ENCODE measurements at places on chromosomes 11 and 22.

DNA sequence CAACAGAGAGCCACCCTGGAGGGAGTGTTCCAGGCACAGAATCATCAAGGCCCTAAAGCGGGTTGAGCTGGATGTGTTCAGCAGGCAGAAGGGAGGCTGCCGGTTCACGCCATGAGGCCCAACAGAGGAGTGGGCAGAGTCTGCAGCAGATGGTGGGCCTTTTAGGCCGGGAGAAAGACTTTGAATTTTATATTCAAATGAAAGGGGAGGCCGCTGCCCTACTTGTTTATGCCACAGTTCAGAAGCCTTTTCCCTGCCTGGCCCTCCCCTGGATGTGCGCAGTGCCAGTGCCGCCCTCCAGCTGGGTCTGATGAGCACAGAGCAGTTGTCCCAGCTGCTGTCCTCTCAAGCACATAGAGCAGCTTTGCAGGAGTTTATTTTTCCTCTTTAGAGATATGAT, 46.9 kb upstream of the TTC12 start:
- DNase-seq = no peak

GRCh38 chr11:67354075-67355022, 1.0 kb upstream of the POLD4 start:
- DNase-seq = no peak

- no peak for DNase-seq
Measured at GRCh38 chr22:26492220-26492619, 8.5 kb downstream of the SRRD start.

DNA sequence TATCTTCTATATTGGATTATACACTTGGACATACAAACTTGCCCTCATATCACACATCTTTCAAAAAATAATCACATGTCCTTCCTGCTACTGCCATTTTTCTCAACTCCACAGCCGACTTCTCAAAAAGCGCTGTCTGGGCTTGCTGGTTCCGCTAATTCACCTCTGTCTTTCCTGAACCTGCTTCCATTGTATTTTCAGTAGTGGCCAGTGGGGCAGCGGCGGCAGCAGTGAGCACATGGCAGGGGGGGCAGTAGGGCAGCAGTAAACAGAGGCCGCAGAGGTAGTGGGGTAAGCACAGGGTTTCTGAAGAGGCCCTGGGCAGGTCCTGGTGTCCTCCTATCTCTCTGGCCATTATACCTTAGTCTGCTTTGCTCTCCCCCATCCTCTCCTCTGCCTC, 126.3 kb downstream of the RRAS2 start:
- no peak for DNase-seq

GRCh38 chr11:85464283-85464682, 162.9 kb downstream of the DLG2 start:
- DNase-seq = no peak

DNA sequence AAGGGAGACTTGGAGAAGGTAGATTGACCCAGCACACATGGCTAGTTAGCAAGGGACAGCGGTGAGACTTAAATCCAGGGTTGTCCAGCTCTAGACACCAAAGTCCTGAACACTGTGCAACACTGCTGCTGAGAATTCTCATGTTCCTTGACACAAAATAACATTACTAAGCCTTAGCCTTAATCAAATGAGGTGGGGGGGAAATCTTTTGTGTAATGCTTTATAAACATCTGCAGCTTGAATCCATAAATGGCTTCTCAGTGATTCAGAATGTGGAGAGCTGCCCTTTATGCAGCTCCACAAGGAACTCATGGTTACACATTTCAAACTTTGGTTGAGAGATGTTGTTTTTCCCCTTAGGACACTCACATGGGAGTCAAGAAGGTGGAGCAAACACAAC, 80.0 kb downstream of the CD44 start:
- DNase-seq = no peak

DNA sequence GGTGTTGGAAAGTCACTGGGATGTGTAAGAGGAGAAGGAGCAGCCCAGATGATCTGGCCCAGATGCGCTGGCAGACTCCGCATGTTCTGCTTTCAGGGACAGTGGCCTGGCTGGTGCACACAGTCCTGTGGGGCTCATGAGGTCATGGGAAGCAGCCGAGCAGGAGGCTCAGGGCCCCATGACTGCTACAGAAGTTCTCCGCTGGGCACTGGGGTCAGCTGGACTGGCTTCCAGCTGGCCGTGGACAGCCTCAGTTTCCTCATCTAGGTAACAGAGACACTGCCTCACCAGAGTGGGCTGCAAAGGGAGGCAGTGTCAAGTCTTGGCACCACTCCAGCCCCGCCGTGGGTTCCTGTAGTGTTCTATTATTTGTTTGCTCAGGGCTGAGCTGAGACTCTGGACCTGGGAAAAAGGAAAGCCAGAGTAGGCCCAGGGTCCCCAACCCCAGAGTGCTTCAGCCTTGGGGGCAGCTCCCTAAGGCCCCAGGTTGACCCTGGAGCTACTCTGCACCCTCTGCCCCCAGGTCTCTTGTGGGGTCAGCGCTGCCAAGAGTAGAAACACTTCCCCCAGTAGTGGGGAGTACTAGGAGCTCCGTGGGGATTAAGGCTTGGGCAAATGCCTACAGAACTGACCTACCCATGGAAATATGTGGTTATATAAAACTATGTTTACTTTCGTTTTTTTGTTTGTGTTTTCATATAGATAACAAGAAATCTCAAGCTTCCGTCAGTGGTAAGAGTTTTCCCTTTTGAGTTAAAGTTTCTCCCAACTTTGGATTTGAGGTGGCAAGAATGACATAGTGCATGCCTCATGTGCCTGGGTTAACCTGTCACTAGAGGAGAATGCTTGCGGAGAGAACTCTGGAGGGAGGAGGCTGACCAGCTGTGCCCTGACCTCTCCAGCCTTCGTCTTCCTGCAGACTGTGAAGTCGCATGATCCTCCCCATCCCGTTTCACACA, 45.3 kb downstream of the MED15 start:
- no peak for DNase-seq
